ENCODE measurements at places on chromosomes 7 and 10.

DNA sequence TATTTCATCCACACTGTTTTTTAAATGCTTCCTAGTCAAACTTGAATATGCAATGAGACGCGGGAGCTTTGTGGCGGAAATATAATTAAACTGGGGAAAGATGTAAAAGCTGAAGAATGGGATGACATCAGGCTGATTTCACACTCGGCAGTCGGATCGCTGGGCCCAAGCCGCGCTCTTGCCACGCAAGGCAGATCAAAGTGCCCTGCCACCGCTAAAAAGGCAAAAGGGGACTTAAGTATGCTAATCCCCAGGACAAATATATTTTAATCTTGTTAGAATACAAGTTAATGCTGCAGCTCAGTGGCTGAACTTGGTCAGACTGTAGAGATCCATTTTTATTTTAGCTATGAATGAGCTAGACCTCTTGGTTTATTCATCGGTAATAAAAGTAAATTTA is 13.8 kb downstream of the EN2 start:
- no peak for DNase-seq

DNA sequence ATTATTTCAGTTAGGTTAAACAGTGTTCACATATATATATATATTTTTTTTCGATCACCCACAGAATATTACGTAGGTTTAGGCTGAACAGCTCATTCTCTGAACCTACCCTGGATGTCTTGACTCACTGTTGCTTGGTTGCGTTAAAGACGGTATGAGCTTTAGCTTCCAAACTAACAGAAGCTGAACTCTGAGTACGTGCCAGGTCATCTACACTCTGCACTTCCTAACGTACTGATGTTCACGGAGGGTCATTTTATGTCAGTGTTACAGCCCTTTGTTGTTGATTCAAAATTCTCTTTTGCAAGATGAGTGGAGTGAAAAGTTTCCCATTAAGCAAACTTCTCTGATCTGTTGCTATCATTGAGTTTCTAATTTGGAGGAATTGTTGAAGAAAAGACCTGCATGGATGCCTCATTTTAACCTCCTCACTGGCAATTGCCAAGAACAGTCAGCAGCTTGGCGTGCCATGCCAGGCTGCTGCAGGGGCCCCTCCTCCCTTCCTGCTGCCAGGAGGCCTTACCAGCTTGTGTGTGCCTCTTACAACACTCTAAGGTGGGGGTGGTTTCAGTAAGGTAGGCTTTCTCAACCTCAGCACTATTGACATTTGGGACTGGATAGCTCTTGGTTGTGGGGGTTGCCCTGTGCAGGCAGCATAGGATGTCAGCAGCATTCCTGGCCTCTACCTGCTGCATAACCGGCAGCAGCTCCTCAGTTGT is 44.3 kb downstream of the INSYN2A start:
- DNase-seq = no peak

DNA sequence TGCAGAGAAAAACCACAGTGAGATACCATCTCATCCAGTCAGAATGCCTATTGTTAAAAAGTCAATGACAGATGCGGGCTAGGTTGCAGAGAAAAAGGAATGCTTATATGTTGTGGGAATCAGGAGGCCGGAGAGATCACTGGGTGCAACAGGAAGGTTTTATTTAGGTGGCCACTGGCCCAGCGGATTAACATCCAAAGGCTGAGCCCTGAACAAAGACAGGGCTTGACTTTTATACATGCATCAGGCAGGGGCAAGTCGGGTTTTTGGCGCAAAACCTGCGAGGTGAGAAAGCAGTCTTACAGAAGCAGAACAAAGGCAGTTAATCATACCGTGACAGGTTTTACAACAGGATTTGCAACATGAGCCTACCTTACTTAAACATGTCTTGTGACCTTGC is 620 bp downstream of the ZNF117 start:
- no peak for DNase-seq

GRCh38 chr7:71096351-71096750 is 35.6 kb upstream of the GALNT17 start:
- no peak for DNase-seq

- DNase-seq = no peak
These were observed 134.0 kb downstream of the PRKAG2 start for GRCh38 chr7:151742713-151743480.

- DNase-seq = no peak
These were observed 37.2 kb downstream of the ERLIN1 start for GRCh38 chr10:100148353-100149211.

GRCh38 chr7:72493850-72494661 is 81.9 kb upstream of the CALN1 start:
- peak; percentile 68 for DNase-seq

DNA sequence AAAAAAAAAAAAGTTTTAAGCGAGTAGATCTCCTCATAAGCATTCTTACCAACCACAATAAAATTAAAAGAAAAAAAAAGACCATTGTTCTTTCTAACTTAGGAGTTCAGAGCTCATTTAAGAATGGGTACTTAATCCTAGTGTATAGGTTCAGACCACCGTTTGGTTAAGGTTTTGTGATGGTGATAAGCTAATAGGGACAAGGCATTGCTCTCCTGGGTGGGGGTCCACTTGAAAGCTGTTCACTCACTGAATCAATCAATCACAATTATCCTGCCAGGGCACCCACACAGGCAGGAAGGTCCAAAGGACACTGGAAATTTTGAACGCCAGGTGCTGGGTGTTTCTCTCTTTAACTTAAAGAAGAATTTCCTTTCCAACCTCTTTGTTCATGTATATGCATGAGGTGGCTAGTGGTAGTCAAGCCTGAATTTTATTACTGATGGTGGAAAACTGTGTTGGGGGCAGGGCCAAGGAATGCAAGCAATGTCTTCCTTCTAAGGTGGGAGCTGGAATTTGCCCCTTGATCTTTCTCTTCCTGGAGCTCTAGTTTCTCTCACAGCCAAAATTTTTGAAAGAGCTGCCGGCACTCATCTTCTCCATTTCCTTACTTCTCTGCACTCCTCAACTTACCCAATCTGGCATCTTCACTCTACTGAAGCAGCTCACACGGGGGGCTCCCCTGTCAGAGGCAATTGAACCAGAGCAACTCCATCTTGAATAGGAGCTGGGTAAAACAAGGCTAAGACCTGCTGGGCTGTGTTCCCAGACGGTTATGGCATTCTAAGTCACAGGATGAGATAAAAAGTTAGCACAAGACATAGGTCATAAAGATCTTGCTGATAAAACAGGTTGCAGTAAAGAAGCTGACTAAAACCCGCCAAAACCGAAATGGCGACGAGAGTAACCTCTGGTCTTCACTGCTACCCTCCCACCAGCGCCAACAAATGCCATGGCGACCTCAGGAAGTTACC is 7.5 kb upstream of the FAM131B start:
- no peak for DNase-seq

DNA sequence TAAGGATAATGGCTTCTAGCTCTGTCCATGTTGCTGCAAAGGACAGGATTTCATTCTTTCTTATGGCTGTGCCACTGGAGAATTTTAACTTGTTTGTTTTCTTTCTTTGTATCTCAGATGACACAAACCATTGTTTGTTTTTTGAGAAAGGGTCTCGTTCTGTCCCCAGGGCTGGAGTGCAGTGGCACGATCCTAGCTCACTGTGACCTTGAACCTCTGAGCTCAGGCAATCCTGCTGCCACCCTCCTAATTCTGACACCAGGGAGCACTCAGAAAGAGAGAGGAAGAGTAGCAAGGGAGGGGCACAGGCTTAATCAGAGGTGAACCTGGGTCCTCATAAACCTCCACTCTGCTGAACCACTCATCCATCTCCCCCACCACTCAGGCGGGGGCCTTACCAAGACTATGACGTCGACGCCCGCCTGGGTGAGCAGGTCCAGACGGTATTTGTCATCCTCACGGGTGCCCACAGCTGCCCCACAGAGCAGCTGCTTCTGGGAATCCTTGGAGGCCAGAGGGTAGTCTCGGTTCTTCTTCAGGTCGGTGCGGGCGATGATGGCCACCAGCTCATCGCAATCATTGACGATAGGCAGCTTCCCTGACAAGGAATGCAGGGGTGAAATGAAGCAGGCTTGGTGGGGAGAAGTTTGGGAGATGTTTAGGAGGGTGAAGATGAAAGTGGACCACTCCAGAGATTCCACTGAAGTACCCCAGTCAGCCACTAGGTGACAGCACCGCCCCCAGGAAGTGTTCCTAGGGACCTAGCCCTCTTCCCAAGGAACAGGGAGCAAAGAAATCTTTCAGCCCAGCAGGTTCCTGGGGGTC is 11.6 kb downstream of the IMPDH1 start:
- DNase-seq = peak; percentile 62

- DNase-seq = no peak
These were observed 151.4 kb downstream of the CDH23 start for GRCh38 chr10:71547876-71548846.

GRCh38 chr7:68733219-68734153 is 864.8 kb upstream of the AUTS2 start:
- DNase-seq = no peak

DNA sequence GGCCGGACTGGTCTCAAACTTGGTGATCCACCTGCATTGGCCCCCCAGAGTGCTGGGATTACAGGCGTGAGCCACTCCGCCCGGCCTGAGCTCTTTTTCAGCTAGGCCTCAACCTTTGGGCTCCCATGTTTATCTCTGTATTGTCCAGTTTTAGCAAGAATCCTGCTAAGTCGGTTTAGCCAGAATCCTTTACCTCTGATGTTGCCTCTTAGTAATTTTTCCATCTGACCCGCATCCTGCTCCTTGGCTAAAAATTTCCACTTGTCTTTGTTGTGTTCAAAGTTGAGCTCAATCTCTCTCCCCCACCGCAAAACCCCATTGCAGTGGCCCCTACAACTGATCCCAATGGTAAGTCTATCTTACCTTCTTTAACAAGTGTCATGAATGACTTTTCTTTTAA is 20.7 kb upstream of the ST7 start:
- no peak for DNase-seq

DNA sequence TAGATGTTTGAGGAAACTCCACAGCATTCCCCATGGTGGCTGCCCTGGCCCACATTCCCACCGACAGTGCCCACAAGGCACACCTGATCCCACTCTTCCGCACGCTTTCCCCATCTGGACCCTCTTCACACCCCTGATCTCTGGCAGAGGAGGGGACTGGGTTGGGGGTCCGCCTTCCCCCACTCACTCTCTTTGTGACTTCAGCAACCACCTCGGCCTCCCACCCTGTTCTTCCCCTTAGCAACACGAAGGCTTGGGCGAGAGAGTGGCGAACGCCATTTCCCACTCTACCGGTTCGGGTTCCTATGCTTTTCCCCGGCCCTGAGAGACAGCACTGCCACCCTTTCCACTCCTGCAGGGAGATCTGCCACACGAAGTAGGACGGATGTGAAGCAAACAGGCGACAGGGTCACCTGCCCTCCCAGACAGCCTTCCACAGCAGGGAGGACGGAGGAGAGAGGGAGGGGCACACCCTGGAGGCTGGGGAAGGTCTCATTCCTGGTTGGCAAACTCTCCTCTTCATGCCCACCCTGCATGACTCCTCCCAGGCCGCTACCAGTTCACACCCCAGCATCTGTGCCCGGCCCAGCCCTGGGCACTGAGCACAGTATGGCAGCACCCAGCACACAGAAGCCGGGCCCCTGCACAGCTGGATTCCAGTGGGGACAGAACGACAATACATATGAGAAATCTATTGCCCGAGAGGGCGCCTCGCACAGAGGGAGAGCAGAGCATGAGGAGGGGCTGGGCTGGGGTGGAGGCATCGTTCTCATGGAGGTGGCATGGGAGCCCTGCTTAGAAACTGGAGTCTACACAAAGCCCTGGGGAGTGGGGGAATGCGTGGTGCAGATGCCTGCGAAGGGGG is 93.5 kb downstream of the PAXIP1 start:
- no peak for DNase-seq

DNA sequence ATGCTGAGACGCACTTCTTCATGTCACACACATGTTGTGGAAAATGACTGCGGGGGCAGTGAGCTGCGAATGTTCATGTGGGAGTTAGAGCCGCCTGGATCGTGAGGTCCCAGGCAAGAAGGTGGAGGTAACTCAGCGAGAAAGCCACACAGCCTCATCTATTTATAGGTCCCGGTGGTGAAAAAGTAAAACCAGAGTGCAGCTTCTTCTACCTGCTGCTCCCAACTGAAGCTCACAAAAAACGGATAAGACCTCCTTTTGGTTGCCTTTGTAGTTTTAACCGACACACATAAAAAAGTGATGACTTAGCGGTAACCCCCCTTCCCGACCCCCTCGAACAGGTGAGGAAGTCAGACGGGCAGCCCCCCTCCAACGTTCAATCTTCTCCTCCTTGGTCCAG is 276.9 kb downstream of the GATA3 start:
- DNase-seq = no peak

GRCh38 chr10:103673606-103674005 is 180.1 kb downstream of the NEURL1 start:
- DNase-seq = no peak

DNA sequence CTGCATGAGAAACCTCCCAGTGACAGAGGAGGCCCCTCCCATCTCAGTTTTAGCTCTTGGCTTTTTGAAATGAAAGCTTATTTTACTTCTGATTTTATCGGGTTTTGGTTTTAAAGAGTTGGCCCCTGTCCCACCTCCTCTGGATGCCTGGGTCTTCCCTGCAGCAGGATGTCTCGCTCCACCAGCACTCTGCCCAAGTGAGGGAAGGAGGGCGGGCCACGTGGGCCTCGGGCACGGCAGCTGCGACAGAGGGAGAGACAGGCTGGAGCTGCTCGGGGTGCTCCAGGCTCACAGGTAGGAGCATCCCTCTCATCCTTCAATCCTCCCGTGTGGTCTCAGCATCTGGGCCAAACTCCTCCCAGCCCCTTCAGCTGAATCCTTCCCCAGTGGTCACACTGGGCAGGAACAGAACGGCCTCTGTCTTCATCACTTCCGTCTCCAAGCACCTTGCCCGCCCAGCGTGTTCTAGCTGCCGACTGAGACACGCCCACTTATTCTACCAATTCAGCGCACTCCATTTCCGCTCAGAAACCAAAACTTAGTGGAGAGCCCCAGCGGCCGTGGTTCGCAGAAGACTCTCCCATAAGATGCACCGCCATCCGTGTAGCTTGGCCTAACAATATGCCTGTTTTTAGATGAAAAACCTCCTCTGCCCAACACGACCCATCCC is 222.9 kb downstream of the GLRX3 start:
- DNase-seq = no peak

DNA sequence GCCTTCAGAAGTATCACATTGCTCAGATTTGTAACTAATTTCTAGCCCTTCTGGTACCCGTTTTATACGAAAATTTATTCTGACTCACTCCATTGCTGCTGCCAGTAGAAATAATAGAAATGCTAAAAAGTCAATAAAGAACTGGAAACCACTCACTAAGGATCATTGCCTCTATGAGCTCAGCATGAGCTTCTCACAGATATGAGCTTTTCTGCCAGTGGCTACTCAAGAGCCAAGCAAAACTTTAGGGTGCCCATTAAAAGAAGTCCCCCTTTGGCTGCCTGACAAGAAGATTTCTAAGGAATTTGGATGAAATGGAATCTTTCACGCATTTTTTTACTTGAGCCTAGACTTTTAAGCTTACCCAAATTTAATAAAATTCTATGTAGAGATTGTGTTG is 52.5 kb downstream of the GPR37 start:
- no peak for DNase-seq

- no peak for DNase-seq
These were observed 88.7 kb downstream of the OSBPL3 start for GRCh38 chr7:24891311-24891735.

Data from dorsolateral prefrontal cortex (tissue), 122 donors.